ENCODE measurements at places on chromosomes 4 and X.

DNA sequence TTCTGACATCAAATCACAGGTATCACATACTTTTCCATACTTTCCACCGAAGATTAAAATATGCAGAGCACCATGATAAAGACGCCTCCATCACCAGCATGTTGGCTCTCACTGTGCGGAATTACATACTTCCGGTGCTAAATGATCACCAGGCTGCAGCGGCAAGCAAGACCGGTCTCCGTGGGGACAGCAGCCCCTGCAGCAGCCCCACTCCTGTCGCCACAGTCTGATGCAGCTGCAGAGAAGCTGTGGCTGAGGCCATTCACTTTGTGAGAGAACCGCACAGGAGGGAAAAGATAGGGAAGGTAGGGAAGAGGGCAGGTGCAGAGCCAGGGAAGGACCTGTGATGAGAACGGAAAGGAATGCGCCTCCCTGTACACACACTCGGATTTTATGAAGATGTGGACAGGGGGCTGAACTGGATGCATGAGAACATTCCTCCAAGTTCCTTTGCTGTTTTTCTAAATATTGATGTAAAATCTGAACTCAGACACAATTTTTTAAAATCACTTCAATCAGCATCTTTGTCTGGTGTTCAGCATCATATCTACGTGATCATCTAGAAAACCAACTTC, 38.3 kb downstream of the AFAP1 start:
- no peak for DNase-seq

DNA sequence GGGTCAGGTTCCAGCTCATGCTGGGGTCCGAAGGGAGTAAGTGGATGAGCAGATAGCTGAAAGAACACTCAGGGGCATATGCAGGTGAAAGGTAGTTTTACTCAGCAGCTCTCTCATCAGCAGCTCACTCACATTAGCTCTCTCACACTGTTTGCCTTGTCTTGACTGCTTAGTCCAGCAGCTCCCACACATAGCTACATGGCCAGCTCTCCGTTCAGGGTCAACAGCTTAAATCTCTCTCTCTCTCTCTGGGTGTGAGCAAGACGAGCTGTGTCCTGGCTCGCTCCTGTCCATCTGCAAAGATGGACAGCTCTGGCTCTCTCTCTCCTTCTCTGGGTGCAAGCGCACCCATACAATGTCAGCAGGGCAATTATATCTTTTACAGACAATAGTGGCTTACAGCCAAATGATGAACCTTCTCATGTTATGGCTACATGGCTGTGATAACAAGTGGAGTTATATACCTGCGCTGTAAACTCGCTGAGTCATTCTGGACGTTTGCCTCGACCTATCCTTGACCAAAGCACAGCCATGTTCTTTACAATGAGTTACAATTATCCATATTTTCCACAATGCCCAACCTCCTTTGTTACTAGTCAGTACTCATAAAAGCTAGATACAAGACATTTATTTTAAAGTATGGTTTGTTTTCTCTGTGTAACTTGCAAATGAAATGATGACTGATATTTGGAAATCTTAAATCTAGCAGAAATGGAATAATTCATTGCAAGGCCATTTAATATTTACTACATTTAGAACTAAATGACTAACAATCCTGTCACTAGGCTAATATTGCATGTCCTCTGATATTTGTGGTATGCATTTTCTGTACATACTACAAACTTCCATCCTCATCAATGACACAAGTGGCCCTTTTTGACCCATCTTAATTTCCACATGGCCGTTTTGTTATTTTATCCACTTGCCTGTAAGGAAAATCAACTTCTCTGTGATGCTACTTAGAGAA, 9.3 kb downstream of the PAPSS1 start:
- DNase-seq = no peak

DNA sequence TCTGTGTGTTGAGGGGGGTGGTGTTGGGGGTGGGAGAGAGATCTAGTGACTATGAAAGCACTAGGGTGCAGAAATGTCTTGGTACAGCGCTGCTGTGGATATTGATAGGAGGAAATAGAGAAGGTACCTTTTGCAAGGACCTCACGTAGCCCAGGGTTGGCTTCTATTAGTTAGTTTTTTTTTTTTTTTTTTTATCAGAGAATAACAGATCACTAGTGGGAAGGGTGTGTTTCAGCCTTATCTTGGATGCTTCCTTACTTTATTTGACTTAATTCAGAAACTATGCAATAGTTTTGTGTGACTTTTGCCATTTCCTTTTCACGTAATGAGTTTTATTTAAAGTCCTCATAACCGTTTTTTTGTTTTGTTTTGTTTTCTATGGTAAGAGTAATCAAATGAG, 16.4 kb upstream of the PGRMC2 start:
- no peak for DNase-seq

GRCh38 chr4:173958445-173958844, 325.0 kb downstream of the FBXO8 start:
- DNase-seq = no peak

- DNase-seq = no peak
Observed at GRCh38 chrX:110192516-110192915, 125.4 kb downstream of the AMMECR1 start.

GRCh38 chrX:102712216-102712966, at the start of gene GPRASP2:
TSS of gene GPRASP2 (plus strand) at chrX:102712448. CDS start at chrX:102714870, 2,422 bp downstream.
- peak; percentile 27 for DNase-seq

GRCh38 chrX:13194291-13195103, 125.4 kb downstream of the ATXN3L start:
- no peak for DNase-seq

DNA sequence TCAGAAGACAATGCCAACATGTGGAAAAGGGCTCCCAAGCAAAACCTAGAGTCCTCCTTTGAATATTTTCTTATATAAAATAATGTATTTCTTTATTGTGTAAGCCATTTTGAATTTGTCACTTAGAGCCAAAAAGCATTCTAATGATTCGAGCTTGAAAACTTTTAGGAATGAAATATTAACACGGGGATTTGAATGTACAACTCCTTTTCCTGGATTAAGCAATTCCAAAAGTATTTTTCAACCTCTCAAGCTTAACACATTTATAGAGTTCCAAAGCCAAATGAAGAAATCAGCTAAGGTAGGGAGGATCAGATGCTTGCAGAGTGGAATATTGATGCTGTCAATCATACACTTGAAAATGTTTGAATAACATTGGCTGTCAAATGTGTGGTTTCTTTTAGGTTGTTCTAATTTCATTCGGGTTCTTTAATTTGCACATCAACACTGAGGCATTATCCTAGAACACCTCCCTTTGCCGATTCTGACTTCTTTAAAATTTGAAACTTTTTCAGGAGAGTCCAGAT, 67.2 kb upstream of the ETNPPL start:
- no peak for DNase-seq

- DNase-seq = no peak
Observed at GRCh38 chr4:71251261-71251660, 87.6 kb upstream of the SLC4A4 start.

DNA sequence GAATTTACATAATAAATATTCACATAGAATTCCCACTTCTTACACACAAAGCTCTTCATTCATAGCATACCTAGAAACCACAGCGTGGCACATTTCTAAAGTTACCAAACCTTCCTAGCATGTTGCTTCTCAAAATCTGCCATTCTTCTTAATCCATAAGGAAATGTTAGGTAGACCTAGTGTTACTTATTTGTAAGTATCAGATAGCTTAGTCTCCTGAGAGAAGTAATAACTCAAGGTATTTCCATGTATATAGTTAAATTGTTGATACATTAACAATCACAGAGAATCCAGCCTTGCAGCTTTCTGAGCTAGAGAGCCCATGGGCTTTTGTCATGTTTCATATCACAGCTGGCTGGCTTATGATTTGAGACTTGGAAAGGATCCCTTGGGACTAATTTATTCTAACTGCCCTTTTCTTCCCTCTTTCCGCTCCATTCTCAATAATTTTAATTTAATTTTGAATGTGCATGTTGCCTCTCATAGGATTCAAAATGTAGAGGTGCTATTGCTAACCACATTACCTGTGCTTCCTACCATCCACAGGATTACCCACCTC, 17.6 kb downstream of the SH3RF1 start:
- no peak for DNase-seq

- no peak for DNase-seq
Observed at GRCh38 chrX:53003111-53003510, 44.8 kb upstream of the FAM156A start.

DNA sequence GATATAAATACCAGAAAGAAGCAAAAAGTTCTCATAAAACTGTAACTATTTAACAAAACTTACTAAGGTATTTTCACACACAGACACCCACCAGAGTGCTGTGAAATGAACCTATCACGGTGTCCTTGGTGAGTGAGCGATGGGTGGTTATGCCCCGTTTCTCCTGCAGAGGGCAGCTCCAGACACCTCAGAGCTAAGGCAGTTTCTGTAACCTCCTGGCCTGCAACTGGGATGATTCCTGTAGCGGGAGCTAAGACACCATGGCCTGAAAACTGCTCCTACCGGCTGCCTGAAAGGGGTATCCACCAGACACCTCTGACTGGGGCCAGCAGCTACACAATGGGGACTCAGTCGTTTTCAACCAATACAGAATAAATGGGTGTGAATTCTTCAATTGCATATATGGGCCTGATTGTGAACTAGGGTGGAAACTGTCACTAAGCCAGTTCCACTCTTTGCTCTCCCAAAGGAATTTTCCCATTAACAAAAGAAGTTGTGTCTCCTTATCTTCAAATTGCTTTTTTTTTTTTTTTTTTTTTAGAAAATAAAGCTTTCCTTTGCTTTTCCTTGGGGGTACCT, 2375.8 kb upstream of the TENM3 start:
- no peak for DNase-seq

DNA sequence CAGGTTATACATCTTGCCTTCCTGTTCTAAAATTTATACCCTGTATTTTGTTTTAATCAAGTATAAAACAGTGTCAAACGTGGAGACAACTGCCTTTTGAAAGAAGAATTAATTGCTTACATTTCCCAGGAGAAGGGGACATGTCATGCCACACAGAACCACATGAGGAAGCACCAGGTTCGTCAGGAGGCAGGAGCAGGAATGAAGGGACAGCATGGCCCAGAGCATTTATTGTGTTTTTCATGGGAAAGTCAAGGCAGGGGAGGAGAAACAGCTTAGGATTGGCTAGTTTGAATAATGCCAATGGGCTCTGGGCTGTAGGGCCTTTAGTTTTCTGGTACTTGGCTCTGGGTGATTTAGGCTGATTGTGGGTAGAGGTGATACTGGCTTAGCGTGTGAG, 203.7 kb downstream of the CFAP299 start:
- DNase-seq = no peak

DNA sequence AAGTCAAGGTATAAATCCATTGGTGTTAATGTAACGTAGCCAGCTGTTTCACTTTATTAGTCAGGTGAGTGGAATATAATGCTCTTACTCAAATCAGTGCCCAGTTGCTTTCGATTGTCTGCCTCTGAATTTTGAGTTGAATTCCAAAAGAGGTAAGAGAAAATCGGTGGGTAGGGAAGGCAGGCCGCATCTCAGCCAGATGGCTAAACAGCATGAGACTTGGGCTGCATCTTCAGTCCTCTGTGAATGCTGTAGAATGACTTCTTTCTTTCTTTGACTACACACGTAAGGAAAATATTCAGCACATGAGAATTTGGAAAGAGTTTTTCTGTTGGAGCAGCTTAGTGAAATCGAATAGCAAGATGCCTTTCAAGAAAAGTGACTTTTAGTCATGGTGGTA, 49.5 kb downstream of the TSPAN7 start:
- DNase-seq = no peak

DNA sequence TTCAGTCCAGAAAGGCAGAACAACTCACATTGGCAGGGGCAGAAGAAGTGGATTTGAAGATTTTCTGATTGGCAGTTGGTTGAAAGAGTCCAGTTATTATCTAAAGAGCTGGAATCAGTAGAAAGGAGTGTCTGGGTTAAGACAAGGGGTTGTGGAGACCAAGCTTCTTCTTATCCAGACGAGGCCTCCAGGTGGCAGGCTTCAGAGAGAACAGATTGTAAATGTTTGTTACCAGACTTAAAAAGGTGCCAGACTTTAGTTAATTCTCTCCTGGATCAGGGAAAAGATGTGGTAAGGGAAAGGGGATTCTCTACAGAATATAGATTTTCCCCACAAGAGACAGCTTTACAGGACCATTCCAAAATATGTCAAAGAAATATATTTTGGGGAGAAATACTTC, 36.7 kb upstream of the TLR3 start:
- DNase-seq = no peak

DNA sequence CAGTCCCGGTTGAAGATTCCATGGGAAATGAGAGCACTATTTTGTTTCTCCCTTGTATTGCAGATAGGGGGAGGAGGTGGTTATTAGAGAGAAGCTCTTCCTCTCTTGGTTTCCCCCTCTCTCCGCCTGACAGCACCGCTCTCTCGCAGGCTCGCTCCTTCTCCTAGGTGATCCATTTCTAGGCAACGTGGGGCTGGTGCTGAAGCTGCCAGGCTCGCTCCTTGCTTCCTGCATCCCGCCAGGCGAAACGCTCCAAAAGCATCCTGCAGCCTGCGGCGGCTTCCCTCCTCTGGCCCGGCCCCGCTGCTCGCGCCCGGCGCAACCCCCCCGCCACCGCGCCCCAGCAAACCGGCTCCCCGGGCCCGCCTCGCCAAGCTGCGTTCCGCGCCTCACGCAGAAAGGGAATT, at the start of gene GRID2:
Gene GRID2 (plus strand): TSS at position 346 of the 407 bp plus-strand sequence.
- DNase-seq = no peak

GRCh38 chrX:18871970-18872369, 111.9 kb downstream of the PHKA2 start:
- no peak for DNase-seq

DNA sequence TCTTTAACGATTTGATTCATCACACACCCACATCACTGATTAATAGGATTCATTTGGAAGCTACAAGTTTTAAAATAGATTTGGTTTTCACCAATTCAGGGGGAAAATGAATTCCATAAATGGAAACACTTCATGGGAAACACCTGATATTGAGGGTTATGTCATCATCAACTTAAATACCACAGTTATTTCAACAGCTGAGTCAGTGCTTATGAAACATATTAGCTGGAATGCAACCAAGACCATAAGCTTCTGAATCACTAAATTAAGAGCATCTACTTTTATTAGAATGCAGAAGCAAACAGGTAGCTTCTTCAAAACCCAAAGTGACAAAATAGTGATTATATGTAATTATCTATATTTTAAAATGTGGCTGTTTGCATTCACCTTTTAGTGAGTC, 207.8 kb upstream of the DCAF8L1 start:
- no peak for DNase-seq

DNA sequence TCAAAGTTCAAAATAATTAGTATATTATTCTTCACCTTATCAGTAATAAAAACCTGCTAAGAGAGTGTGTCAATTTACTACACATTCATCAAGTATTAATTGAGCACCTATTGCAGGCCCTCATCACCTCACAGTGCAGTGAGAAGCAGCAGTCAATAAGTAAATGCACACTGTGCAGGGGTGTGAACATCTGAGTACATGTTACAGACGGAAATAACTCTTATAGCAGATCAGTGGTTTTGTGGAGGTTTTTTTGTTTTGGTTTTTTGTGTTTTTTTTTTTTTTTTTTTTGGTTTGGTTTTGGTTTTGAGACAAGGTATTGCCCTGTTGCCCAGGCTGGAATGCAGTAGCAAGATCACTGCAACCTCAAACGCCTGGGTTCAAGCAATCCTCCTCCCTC, 20.3 kb downstream of the KLF3 start:
- DNase-seq = no peak

GRCh38 chr4:121477480-121477879, 96.7 kb upstream of the QRFPR start:
- DNase-seq = no peak

All from T follicular helper cell (primary cell).